ENCODE measurements at places on chromosomes 6 and 20. TPM values are rescaled to one million over a fixed set of nuclear protein-coding genes. Genes with fewer than 3 reads are reported as not detected.

- no peak for DNase-seq
These were observed 13.1 kb downstream of the ZNF341 start for GRCh38 chr20:33744773-33745385.

The HLA-DPB1 gene
- 64.1 TPM for total RNA-seq

GRCh38 chr6:29647927-29648642 lies 8.8 kb upstream of the MOG start:
- no peak for DNase-seq

- no peak for DNase-seq
These were observed 711 bp upstream of the SIRT5 start for GRCh38 chr6:13573669-13574110.

The FNDC1 gene
- not detected for total RNA-seq

DNA sequence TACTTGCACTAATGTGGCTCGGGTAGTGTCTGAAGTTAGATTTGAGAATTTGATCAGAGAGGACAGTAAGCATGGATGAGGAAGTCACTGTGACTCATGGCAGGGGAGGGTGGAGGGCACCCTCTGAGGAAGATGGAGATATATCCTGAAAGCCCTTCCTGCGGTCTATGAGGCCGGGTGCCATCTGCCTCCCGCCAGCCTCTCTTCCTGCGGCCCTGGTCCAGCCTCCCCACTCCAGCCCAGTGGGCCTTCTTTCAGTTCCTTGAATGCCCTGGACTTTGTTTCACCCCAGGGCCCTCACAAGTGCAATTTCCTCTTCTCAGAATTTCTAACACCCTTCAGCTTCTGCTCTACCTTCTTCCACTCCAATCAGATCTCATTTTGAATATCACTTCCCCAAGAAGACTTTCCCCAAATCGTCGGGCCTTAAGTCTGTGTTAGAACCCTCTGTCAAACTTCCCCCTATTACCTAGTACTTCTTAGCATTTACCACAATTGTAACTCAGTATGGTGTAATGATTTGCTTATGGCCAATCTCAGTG lies 20.2 kb upstream of the TNFAIP3 start:
- DNase-seq, result no peak

The PCNA gene
- 21.6 TPM for total RNA-seq

DNA sequence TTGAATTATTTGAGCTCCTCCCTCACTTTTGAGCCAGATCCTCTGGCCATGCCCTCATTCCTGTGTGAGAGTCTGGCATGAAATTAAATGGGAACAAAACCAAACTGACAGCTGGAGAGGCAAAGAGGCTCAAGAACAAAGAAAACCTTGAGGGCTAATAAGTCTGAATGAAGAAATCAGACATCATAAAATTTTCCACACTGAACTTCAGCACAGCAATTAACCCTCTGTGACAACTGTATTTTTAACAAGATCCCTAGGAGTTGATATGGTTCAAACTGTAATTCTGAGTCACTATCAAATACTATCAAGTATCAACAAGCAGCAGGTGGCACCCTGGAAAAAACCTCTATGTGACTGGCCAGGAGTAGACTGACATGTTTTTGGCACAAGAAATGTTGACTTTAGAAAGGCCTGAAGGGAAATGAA lies 109.4 kb upstream of the EMILIN3 start:
- no peak for DNase-seq

GRCh38 chr6:153214436-153214835 lies 83.4 kb upstream of the RGS17 start:
- no peak for DNase-seq

GRCh38 chr6:149347067-149347466 lies 29.6 kb downstream of the TAB2 start:
- no peak for DNase-seq

The ZSCAN23 gene
- 2.2 TPM for total RNA-seq

The OXT gene
- not detected for total RNA-seq

GRCh38 chr6:42344756-42345155 lies 107.0 kb downstream of the TRERF1 start:
- no peak for DNase-seq

DNA sequence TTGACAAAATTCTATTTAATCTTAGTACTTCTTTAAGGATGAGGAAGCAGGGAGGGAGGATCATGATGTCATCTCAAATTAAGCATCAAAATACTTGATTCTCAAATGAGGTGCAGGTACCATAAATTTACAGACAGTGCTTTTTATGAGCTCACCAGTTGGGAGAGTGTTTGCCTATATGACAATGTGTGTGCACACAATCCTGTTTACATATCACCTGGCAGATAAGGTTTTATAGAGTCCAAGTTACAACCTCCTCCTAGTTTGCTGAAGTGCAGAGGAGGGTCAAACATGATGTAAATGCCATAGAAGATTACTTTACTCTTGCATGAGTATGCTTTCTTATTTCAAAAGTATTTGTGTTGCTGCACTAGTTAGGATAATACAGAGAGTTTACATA lies 6.4 kb downstream of the ATXN1 start:
- no peak for DNase-seq

The CD83 gene
- total RNA-seq, result 5.1 TPM

DNA sequence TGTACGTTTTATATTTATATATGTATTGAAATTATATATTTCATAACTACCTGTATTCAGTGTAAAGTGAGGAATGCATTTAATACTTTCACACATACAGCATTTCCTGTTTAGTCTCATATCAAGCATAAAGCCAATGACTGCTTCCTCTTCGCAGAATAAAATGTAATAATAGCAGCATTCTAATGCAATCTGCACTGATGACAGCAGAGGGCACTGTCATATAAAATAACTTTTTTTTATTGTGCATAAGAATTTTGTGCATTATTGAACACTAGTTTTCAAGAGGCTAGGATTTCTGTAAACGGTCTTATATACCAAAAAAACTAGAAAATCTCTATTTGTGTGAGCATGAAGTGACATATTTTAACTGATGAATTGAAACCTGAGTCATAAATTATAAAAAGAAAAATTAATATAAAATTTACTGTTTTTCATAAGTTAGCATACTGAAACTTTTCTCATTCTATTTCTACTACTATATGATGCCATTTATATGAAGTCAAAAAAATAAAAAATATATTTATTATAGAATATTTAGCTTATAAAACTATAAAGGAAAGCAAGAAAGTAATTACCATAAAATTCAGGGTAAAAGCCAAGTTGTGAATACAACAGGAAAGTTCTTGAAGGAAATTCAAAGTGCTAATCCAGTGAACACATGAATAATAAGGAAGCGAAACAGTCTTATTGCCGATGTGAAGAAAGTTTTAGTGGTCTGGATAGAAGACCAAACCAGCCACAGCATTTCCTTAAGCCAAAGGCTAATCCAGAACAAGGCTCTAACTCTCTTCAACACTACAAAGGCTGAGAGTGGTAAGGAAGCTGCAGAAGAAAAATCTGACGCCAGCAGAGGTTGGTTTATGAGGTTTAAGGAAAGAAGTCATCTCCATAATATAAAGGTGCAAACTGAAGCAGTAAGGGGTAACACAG lies 36.3 kb downstream of the RNF146 start:
- DNase-seq, result no peak

GRCh38 chr20:23433628-23434027 lies 5.9 kb upstream of the CSTL1 start:
- DNase-seq, result no peak

DNA sequence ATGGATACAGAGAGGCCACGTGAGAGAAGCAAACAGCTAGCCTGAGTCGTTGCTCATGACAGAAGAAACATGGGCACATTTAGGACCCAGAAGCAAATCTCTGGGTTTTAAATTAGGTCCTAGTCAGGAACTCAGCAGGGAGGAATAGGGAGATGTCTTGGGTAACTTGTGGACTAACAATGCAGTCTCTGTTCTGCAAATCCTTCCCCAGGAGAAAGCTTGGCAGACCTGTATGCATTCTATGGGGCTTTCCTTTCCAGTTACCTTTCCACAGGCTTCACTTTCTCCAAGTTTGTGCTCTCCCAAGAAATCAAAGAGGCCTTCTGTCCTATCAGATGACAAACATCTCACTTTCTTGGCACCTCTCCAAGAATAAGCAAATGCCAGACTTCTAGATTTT lies 47.2 kb upstream of the PLCB4 start:
- DNase-seq, result no peak

DNA sequence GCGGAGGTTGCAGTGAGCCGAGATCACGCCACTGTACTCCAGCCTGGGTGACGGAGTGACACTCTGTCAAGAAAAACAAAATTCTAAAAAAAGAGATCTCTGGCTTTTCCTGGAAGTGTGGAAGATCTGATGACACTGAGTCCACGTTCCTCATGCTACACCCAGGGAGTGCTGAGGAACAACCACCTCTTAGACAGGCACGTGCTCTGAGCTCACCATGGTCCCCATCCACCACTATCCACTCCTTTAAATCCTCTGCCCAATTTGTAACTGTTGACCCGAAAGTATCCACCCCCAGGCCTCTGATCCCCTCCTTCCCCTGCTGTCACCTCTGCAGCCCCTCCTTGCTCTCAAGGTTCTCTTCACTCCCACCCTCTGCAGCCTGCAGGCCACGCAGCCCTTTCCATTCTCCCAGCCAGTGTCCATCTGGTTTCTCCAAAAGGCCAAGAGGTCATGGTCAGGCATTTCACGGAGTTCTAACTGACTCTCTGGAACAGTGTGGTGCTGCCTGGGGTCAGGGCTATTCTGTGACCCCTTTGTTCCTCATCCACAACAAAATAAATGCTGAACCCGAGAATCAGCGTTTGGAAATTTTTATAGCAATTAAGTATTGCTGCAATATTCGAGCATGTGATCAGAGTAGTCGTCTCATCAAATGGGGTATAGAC lies 88.8 kb downstream of the ATP9A start:
- DNase-seq, result no peak

GRCh38 chr6:21808551-21809242 lies 215.1 kb downstream of the SOX4 start:
- no peak for DNase-seq

- no peak for DNase-seq
These were observed 41.6 kb downstream of the ANKEF1 start for GRCh38 chr20:10076126-10077080.

The NFKBIL1 gene
- 13.4 TPM for total RNA-seq

DNA sequence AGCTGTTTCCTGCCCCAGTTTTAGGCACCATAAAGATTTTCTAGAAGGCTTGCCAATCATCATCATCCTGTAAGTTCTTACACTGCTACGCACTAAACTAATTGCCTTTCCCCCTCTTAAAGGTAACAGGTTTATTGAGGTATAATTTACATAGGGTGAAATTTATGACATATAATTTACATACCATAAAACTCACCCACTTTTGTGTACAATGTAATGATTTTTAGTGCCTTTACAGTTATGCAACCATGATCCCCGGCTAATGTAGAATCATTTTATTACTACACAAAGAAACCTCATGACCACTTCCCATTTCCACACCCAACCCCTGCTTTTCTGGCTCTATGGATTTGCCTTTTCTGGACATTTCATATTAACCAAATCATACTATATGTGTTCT lies 21.1 kb downstream of the GCNT2 start:
- no peak for DNase-seq

GRCh38 chr20:17921774-17922173 lies 46.8 kb downstream of the SNX5 start:
- no peak for DNase-seq

GRCh38 chr6:44829836-44830235 lies 442.3 kb downstream of the CDC5L start:
- no peak for DNase-seq

The ATF6B gene
- total RNA-seq, result 168 TPM

The RBPJL gene
- total RNA-seq, result not detected

DNA sequence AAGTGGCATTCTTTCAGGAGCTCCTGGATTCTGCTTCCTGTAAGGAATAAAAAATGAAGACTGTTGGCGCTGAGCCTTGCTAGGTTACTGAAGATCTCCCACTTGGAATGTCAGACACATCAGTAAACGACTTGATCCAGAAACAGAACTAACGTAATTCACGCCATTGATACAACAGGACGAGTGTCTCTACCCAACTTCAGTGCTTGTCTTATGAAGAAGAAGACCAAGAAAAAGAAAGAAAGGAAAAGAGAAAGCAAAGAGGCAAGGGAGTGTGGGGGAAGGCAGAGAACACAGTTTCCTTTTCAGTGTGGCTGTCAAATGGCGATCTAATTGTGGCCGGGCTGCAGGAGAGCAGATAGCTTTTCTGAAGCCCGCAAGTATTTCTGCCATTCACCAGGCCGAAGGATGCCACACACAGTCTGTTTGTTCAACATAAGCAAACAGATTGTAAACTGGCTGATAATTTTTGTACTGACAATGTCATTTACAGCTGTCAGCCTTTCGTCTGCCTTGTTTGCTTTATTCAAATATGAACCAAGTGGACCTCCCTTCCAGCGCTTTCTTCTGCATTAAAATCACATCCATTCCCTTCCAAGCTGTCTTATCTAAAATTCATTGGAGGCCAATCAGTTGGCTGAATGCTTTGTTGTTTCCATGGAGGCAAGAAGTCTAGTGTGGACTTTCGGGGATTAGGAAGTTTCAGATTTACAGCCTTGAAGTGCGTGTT lies 180.6 kb downstream of the FOXA2 start:
- DNase-seq, result no peak

GRCh38 chr6:168155821-168156741 lies 77.1 kb upstream of the FRMD1 start:
- no peak for DNase-seq

DNA sequence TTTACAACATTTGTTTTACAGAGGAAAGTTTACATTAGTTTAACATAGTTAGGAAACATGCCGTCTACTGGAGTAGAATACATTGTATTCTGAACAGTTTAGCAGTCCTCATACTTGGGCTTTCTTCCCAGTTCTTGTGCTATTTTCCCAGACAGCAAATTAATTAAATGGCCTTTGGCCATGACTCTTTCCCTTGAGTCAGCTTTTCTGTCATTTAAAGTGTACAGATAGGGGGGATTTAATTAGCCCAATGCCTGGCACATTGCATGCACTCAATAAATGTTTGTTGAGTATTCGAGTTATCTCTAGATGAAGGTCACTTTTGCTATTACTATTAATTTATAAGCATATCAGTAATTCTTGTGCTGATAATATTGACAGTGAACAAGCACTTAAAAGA lies 1.6 kb downstream of the TMEM244 start:
- no peak for DNase-seq
